ENCODE measurements at places on chromosomes 7 and 10.

GRCh38 chr10:35364808-35365207 lies 28.5 kb downstream of the CCNY start:
- DNase-seq: no peak

DNA sequence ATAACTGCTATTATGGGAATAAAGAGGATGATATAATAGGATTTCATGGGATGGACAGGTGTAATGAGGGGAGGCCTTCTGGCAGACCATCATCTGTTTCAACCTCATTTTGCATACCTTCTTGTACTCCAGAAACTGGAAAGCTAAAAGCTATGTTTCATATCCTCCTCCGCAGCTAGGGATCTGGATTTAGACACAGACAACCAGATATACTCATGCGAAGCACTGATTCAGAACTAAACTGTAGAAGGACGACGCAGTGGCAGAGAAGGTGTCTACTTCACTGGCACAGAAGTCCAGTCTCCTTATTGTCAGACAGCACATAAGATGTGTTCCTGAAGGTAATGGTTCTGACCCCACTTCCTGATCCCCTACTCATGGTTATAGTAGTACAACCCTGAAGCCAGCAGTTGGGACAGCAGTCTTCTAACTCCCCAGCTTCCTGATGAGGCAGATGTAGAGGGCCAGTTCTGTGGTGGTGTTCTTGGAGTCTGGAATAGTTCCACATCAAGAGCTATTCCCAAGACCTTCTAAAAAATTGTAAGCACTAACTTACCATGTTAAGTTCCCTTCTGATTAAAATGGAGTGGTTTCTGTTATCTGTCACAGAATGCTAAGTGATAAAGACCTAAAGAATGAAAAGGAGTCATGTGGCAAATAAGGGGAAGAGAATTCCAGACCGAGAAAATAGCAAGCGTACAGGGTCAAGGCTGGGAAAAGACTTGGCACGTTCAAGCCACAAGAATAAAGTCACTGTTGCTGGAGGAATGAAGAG lies 550.3 kb downstream of the GRM8 start:
- no peak for DNase-seq

DNA sequence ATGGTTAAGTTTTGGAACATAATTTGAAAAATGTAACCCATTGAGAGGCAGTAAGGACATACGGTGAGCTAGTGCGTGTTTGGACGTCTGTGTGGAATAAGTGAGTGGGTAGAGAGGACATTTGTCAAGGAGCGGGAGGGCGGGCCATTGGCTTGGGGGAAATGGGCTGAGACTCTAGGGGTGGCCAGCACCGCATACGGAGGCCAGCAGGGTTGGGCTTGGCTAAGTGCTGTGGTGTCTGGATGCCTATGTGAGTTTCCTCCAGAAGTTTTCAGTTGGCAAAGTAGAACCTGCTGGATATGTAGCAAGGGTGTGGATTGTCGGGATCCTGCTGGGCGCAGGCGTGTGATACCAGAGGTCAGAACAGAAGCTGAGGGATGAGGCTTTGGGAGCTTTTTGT lies 103.0 kb downstream of the TCF7L2 start:
- no peak for DNase-seq

DNA sequence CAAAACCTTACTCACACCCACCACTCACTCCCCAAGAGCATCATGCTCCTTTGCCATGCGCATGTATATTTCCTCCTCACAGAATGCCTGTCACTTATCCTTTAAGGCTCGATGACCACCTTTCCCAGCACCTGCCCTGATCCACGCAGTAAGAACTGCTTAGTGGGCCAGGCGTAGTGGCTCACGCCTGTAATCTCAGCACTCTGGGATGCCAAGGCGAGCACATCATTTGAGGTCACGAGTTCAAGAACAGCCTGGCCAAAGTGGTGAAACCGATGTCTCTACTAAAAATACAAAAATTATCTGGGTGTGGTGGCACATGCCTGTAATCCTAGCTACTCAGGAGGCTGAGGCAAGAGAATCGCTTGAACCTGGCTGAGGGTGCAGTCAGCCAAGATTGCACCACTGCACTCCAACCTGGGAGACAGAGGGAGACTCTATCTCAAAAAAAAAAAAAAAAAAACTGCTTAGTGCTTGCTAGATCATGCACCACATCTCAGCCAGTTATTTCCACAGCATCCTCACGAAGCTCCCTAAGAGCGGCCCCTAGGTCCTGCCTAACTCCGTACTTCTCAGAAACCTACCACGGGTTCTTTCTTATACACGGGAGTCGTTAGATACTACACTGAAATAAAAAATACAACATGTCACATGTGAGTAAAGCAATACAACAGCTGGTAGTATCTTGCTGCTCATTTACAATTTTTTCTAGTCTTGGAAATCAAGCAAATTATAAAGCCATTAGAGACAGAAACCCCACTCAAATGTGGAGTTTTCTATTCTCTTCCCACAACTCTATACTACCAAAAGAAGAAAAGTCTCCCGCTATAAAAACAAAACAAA lies 37.2 kb downstream of the CYTH3 start:
- no peak for DNase-seq

GRCh38 chr10:50529660-50530059 lies 94.1 kb downstream of the SGMS1 start:
- DNase-seq: no peak

DNA sequence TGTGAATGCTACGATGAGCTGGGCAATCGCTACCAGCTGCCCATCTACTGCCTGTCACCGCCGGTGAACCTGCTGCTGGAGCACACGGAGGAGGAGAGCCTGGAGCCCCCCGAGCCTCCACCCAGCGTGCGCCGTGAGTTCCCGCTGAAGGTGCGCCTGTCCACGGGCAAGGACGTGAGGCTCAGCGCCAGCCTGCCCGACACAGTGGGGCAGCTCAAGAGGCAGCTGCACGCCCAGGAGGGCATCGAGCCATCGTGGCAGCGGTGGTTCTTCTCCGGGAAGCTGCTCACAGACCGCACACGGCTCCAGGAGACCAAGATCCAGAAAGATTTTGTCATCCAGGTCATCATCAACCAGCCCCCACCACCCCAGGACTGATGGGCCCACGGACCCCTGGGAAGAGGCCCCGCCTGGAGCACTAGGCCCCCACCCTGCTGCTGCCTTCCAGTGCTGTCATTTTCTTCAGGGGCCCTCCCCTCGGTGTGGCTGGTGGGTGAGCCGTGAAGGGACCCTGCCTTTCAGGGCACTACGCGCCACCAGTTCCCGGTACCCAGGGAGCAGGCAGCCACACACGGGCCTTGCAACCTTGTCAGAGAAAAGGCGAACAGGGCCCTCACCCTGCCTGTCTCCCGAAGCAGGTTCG lies 2.3 kb upstream of the ANKRD2 start:
- DNase-seq: no peak

DNA sequence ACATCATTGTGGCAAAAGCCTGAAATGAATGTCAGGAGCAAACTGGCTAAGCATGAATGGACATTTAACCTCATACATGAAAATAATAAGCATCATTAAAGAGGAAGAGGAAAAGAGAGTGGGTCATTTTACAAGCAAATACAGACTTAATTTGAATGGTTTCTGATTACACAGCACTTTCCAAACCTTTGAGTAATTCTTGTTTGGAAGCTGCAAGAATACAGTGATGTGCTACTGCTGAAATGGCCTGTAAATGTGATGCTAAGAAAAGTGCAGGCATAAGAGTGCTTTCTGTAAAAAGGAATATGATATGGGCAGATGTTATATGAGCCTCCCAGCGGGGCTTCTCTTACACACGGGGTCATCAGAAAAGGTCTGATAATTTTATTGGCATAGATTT lies 30.2 kb downstream of the TAS2R16 start:
- DNase-seq: no peak

GRCh38 chr10:102423372-102423968 lies 2.8 kb downstream of the FBXL15 start:
- no peak for DNase-seq

DNA sequence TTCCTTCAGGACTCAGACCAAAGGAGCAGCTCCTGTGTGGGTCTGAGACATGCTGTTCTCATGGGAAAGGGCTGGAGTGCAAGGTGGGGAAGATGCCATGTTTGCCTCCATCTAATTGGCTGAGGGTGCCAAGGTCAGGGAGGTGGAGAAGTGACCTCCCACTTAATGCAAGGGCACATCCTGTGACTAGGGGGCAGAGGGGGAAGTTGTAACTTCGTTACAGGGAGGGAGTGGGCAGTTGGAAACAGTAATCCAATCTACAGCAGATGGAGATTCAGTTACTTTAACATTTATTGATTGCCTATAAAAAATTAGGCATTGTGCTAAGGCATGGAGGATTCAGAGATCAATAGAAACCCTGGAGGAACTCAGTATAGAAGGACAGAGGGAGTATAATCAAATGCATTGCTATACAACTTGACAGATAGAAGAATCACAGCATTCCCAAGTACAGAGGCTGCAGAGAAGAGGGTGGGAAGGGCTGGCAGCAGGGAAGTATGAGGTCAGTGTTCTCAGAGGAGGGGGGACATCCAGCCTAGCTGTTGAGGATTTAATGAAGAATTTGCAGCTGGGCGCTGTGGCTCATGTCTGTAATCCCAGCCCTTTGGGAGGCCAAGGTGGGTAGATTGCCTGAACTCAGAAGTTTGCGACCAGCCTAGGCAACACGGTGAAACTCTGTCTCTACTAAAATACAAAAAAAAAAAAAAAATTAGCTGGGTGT lies 75.9 kb downstream of the CCNY start:
- no peak for DNase-seq

GRCh38 chr10:90363799-90364483 lies 493.9 kb downstream of the HTR7 start:
- DNase-seq: no peak

DNA sequence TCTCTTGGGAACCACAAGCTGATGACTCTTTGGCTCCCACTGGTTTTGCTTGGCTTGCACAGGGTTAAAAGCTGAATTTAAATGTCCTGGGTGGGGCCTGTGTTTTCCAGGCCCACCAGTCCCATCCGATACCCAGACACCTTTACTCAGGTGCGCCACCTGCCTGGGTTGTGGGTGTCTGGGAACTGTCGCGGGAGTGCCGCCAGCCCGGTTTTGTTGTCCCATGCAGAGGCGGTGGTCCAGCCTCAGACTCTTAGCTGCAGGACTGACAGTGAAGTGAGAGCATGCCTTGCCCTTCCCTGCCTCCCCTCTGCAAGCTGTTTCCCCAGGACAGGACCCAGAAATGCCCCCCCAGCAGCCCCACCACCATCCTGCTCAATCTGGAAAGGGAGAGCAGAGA lies 255.6 kb upstream of the ZNF32 start:
- DNase-seq: no peak

- no peak for DNase-seq
Observed at GRCh38 chr10:24305551-24306506, 96.9 kb downstream of the KIAA1217 start.

DNA sequence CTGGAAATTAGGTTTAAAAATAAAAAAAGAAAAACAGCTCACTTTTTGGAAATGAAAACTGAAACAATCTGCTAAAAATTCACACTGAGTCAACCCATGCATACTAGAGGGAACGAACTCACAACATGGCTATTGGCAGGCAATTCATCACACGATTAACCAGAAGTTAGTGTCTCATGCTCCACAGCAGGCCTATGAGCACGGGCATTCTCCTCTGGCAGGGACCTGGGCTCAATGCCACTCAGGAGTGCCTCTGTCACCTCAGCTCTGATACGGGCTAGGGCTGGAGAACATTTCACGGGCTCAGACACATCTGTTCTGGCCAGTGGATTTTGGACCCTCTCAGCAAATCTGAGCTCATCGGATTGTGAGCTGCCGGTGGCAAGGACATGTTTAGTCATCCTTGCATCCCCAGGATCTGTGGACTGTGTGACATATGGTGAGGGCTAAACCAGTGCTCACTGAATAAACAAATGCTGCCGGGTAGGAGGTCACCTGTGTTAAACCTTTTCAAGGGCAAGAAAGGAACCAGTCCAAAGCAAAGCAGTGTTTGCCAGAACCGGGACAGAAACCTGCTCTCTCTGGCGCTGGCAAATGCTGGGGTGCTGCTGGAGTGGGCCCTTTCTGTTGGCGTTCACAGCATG lies 40.1 kb downstream of the POLR3A start:
- DNase-seq: no peak

DNA sequence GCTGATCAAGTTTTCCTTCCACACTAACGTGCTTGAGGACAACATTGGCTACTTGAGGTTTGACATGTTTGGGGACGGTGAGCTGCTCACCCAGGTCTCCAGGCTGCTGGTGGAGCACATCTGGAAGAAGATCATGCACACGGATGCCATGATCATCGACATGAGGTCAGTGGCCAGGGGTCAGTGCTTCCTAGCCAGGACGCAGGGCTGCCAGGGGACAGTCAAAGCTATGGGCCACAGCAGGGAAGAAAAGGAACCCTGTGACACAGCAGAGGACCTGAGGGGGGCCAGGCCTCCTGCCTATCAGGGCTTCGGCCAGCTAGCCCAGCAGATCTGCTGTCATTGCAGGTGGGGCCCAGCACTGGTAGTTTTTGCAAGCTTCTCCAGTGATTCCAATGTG lies 5.2 kb downstream of the RBP3 start:
- no peak for DNase-seq

- DNase-seq: no peak
Observed at GRCh38 chr7:101835136-101835535, 17.7 kb downstream of the CUX1 start.

GRCh38 chr10:110867807-110868465 lies 3.8 kb upstream of the PDCD4 start:
- DNase-seq: no peak

- DNase-seq: no peak
Observed at GRCh38 chr7:114765331-114766040, 156.4 kb upstream of the MDFIC start.

DNA sequence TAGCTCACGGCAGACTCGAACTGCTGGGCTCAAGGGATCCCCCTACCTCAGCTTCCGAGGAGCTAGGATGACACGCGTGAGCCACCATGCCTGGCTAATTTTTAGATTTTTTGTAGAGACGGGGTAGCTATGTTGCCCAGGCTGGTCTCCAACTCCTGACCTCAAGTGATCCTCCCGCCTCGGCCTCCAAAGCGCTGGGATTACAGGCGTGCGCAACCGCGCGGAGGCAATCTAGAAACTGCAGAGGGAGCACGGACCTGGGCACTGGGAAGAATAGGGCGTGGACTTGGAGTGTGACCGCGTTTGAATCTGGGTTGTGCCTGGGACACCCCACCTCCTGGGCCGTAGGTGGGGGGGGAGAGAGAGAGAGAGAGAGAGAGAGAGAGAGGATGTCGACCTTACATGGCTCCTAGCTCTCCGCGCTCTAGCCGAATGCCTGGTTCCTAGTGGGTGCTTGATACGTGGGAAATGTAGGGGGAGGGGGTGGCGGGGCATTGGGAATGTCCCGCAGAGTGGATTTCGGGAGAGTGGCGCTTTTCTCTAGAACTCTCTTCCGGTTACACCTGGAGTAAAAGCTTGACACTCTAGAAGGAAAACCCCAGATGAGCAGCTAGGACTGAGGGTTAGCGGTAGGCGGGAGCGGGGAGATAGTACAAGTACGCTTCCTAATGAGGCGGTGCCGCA lies 1.2 kb upstream of the MAP3K8 start:
- no peak for DNase-seq

DNA sequence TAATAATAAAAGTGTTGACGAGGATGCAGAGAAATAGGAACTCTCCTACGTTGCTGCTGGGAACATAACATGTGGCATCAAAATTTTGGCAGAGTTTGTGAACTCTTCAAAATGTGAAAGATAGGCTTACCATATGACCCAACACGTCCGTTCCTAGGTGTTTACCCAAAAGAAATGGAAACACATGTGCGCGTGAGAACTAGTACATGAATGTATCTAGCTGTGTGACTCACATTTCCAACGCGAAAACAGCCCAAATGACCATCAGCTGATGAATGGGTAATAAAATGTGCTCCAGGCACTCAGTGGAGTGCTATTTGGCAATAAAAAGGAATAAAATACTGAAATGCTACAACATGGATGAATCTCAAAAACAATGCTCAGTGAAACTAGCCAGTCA lies 10.4 kb upstream of the ELFN1 start:
- no peak for DNase-seq

All from stimulated activated CD4-positive, alpha-beta T cell treated with anti-CD3 and anti-CD28 coated beads, TNF-alpha, amount 100 ng/mL, for 1 hour (primary cell).